Upper lobe of left lung (tissue), 6 donors: ENCODE measurements at places on chromosomes 6 and 20. TPM values are rescaled to one million over a fixed set of nuclear protein-coding genes. Genes with fewer than 3 reads are reported as not detected.

ZSCAN31 gene
- total RNA-seq: 15.1 TPM

COL21A1 gene
- total RNA-seq: 3.2 TPM

SNHG17 gene
- total RNA-seq: 29.9 TPM

KCNS1 gene
- 3.1 TPM for total RNA-seq

SLC17A3 gene
- total RNA-seq: not detected

CMTR1 gene
- 34.5 TPM for total RNA-seq

CGA gene
- not detected for total RNA-seq

GRCh38 chr20:20881808-20882207 lies 169.4 kb upstream of the RALGAPA2 start:
- H3K4me3 ChIP-seq: no peak overlapping the region
- no peaks in the 10 kb centered on the region for H3K27me3 ChIP-seq
- H3K36me3 ChIP-seq: no peaks in the 10 kb centered on the region
- DNase-seq: no peak
- no peak overlapping the region for H3K27ac ChIP-seq
- no peaks in the 10 kb centered on the region for H3K4me1 ChIP-seq

- H3K36me3 ChIP-seq: peaks cover 11% of the 10 kb centered on the region
- H3K4me1 ChIP-seq: no peaks in the 10 kb centered on the region
- no peak overlapping the region for H3K27ac ChIP-seq
These were observed 46.1 kb downstream of the LYRM4 start for GRCh38 chr6:5214570-5215052.

GRCh38 chr6:156590482-156590881 lies 186.7 kb upstream of the ARID1B start:
- H3K27ac ChIP-seq: no peak overlapping the region
- no peak for DNase-seq
- H3K4me1 ChIP-seq: no peaks in the 10 kb centered on the region
- H3K36me3 ChIP-seq: no peaks in the 10 kb centered on the region

DNA sequence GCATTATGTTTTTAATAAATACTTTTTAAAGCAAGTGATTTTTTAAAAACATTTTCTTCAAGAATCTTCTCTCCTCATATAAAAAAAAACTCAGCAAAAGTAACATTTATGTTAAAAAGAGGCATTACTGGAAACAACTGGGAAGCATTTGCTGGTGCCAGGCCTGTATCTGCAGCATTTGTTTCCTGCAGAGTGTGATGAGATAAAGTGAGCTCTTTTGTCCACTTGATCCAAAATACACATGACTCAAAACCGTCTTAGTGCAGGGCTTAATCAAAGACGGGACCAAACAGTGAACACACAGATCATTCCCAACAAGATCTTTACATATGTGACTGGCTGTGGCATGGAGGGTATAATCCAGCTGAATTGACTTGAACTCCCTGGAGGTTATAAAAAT lies 28.3 kb upstream of the RIPPLY2 start:
- no peaks in the 10 kb centered on the region for H3K27me3 ChIP-seq
- H3K27ac ChIP-seq: no peak overlapping the region
- H3K36me3 ChIP-seq: no peaks in the 10 kb centered on the region
- DNase-seq: no peak

GRCh38 chr6:14775528-14775927 lies 470.3 kb upstream of the JARID2 start:
- no peak overlapping the region for H3K27ac ChIP-seq
- H3K27me3 ChIP-seq: no peaks in the 10 kb centered on the region
- H3K4me3 ChIP-seq: no peak overlapping the region
- no peaks in the 10 kb centered on the region for H3K4me1 ChIP-seq

GRCh38 chr6:39870950-39871349 lies 63.3 kb downstream of the MOCS1 start:
- DNase-seq: no peak
- no peak overlapping the region for H3K4me3 ChIP-seq
- H3K27me3 ChIP-seq: no peaks in the 10 kb centered on the region

- H3K4me1 ChIP-seq: peaks cover 21% of the 10 kb centered on the region
- no peaks in the 10 kb centered on the region for H3K27me3 ChIP-seq
- peak overlapping the region; percentile 84 for H3K27ac ChIP-seq
- DNase-seq: peak; percentile 56
- H3K4me3 ChIP-seq: peak overlapping the region; percentile 96
These were observed 534 bp downstream of the NANP start for GRCh38 chr20:25623225-25623735.

GRCh38 chr6:158344534-158344933 lies 32.3 kb downstream of the TULP4 start:
- no peak overlapping the region for H3K4me3 ChIP-seq
- H3K4me1 ChIP-seq: no peaks in the 10 kb centered on the region
- DNase-seq: no peak
- no peaks in the 10 kb centered on the region for H3K27me3 ChIP-seq

DNA sequence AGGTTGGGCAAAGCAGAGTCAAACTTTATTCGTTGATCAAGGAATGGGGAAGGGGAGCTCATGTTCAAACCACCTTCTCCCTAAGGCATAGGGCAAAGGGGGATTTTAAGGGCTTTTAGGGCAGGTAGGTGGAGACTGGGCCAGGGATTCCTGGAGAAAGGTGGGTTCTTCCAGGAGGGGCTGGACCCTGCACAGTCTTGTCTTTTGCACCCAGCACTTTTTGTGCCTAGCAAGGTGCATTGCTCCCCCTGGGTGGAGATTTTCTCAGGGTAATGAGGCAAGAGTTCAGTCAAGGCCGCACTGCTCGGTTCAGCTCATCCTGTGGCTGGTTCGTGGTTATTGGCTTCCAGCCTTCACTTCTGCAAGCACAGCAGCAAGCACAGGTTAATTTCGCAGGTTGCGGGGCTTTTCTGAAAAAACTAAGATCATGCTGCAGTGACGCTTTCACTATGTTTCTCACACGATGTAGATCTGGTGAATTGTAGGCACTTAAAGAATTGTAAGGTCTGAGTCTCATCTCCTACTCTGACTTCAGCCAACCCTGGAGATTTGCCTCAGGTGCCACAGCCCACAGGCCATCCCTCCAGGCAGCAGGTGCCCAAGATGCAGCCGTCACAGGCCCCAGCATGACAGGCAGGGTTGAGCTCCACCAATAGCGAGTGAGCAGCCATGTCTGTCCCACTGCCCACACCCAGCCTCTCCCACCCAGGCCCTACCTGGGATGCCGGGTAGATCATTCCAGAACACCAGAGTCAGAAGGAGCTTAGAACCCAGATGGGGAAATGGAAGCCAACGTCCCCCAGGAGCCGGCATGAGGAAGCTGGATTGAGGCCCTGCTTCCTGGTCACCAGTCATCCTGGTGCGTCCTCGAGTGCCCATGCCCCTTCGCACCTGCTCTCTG lies 37.1 kb downstream of the SUN5 start:
- H3K27ac ChIP-seq: no peak overlapping the region
- DNase-seq: no peak
- no peaks in the 10 kb centered on the region for H3K4me1 ChIP-seq
- H3K4me3 ChIP-seq: no peak overlapping the region
- no peaks in the 10 kb centered on the region for H3K27me3 ChIP-seq

DNA sequence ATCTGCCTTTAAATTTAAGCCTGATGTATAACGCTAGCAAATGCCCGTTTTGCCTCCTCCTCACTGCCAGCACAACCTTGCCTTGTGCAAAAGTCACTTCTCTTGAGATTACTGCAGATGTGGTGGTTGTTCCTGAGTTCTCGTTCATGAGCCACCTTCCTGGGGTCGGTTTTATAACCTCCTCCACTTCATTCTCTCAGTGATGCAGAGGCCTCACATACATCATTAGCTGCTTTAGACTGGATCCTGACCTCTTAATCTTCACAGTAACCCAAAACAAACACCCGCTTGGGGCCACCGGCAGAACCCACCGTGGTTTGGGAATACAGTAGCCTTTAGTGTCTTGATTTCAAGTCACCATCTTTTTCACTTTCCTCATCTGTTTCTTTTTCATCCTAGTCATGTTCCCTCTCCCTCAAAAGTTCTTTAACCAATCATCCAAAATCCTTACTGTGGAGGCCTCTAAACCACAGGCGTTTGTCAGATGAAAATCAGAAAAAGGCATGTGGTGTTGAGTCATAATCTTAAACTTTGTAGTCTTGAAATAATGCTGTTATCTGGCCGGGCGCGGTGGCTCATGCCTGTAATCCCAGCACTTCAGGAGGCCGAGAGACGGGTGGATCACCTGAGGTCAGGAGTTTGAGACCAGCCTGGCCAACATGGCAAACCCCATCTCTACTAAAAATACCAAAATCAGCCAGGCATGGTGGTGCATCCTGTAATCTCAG lies 430.3 kb upstream of the SOX4 start:
- H3K27me3 ChIP-seq: no peaks in the 10 kb centered on the region
- peak; percentile 14 for DNase-seq
- H3K4me3 ChIP-seq: no peak overlapping the region
- no peak overlapping the region for H3K27ac ChIP-seq
- no peaks in the 10 kb centered on the region for H3K36me3 ChIP-seq

DNA sequence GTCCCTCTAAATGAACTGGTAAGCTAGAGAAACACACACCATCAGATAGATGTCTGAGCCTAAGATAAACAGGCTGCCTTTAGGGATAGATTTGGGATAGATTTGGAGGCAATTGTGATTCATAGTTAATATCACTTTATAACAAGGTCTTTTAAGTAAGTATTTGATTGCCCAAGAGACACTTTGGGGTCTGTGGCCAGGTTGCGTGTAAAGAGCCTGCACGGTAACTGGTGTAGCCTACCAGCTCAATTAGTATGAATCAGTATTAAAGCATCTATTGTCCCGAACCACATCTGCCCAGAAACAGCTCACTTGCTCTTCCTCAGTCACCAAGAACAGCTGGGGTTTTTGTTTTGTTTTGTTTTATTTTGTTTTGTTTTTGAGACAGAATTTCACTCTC lies 193.3 kb downstream of the SASH1 start:
- H3K4me3 ChIP-seq: no peak overlapping the region
- DNase-seq: no peak
- peaks cover 37% of the 10 kb centered on the region for H3K36me3 ChIP-seq
- H3K27me3 ChIP-seq: no peaks in the 10 kb centered on the region
- no peak overlapping the region for H3K27ac ChIP-seq

GRCh38 chr6:84764332-84765049 lies at the start of gene TBX18:
Gene TBX18 (minus strand): TSS chr6:84764598. CDS start chr6:84764181, 417 bp downstream.
- DNase-seq: peak; percentile 90
- H3K27ac ChIP-seq: peak within 1 kb of the TSS; percentile 4
- H3K4me3 ChIP-seq: peak within 1 kb of the TSS; percentile 28
- H3K36me3 ChIP-seq: no peaks in the 10 kb centered on the region

- no peak overlapping the region for H3K27ac ChIP-seq
- H3K27me3 ChIP-seq: no peaks in the 10 kb centered on the region
- peaks cover 15% of the 10 kb centered on the region for H3K4me1 ChIP-seq
- DNase-seq: no peak
- H3K4me3 ChIP-seq: no peak overlapping the region
These were observed 10.0 kb downstream of the PYGB start for GRCh38 chr20:25257756-25258475.

GRCh38 chr6:167056370-167056769 lies 57.2 kb downstream of the CEP43 start:
- DNase-seq: no peak
- H3K27ac ChIP-seq: no peak overlapping the region
- H3K4me3 ChIP-seq: no peak overlapping the region
- no peaks in the 10 kb centered on the region for H3K4me1 ChIP-seq

DNA sequence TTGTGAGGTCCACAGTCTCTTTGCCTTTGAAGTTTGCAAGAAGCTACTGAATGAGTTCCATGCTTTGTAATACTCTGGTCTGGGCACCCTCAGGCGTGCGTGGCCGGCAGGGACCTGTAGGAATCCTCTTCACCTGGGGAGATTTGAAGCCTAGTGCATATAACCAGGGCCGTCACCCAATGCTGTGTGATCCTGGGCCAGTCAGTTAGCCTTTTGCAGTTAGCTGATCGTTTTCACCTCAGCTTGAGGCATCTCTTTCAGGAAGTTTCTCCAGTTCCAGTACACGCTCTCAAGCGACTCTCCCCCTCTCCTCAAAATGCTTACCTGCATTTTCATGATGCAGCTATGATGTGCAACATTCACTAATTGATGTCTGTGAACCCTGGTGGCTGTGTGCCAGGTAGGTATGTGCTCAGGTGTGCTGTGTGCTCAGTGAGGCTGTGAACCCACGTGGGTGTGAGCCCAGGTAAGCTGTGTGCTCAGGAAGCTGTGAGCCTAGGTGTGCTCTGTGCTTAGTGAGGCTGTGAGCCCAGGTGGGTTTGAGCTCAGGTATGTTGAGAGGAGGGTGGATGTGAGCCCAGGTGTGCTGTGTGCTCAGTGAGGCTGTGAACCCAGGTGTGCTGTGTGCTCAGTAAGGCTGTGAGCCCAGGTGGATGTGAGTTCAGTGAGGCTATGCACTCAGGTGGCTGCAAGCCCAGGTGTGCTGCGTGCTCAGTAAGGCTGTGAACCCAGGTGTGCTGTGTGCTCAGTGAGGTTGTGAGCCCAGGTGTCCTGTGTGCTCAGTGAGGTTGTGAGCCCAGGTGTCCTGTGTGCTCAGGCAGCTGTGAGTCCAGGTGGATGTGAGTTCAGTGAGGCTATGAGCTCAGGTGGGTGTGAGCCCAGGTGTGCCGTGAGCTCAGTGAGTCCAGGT lies 120.4 kb downstream of the PHACTR3 start:
- H3K4me1 ChIP-seq: peaks cover 13% of the 10 kb centered on the region
- H3K36me3 ChIP-seq: no peaks in the 10 kb centered on the region
- no peak overlapping the region for H3K4me3 ChIP-seq
- H3K27me3 ChIP-seq: no peaks in the 10 kb centered on the region

DNA sequence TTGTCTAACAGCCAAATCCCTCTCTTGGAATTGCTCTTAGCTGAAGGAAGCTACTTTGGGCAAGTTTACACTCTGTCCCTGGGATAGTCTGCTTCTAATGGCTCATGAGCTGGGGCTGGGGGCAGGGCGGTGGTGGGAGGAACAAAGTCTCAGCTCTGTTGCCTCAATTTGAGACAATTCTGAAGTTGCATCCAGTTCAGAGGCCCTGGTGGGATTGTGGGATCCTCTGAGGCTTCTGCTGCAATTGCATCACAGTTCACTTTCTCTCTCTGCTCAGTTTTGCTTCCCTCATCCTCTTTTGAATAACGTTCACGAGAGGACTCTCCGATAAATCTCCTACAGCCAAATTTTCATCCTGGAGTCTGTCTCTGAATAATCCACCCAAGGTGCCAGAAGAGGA lies 440.6 kb upstream of the SLC35B3 start:
- H3K27me3 ChIP-seq: no peaks in the 10 kb centered on the region
- no peak overlapping the region for H3K4me3 ChIP-seq
- H3K36me3 ChIP-seq: no peaks in the 10 kb centered on the region
- no peak for DNase-seq
- H3K27ac ChIP-seq: no peak overlapping the region

DNA sequence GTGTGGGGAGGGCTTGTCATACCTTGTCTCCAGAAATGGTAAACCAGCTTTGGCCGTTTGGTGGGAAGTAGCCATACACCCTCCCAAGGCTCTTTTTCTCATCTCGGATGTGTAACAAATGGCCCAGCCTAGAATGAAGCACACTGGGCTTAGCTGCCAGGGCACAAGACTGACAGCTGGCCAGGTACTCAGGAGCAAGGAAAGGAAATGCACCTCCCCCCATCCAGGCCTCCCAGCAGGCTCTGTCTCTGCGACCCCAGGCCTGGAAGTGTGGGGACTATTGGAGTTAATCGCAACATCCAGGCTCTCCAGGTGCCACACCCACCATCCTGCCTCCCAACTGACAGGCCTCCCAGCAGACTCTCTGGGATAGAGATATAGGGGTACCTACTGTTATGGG lies 43.0 kb downstream of the MRS2 start:
- no peaks in the 10 kb centered on the region for H3K36me3 ChIP-seq
- no peak for DNase-seq
- no peaks in the 10 kb centered on the region for H3K4me1 ChIP-seq
- no peaks in the 10 kb centered on the region for H3K27me3 ChIP-seq
- H3K27ac ChIP-seq: no peak overlapping the region

- H3K27me3 ChIP-seq: no peaks in the 10 kb centered on the region
- no peak overlapping the region for H3K4me3 ChIP-seq
- no peaks in the 10 kb centered on the region for H3K36me3 ChIP-seq
- peak overlapping the region; percentile 67 for H3K27ac ChIP-seq
These were observed 14.5 kb downstream of the HMGN4 start for GRCh38 chr6:26552640-26553188.
